ENCODE measurements at places on chromosomes 12 and 14. TPM values are rescaled to one million over a fixed set of nuclear protein-coding genes. Genes with fewer than 3 reads are reported as not detected.

SOAT2 gene
- 0.79 TPM for total RNA-seq

CHGA gene
- total RNA-seq = not detected

LGR5 gene
- not detected for total RNA-seq

TPPP2 gene
- not detected for total RNA-seq

NRIP2 gene
- total RNA-seq = not detected

PLCZ1 gene
- total RNA-seq = not detected

RNASE12 gene
- not detected for total RNA-seq

PAH gene
- total RNA-seq = not detected

GNB3 gene
- not detected for total RNA-seq

KRT75 gene
- not detected for total RNA-seq

GRCh38 chr12:41981758-41982157 is 162.9 kb downstream of the GXYLT1 start:
- H3K27ac ChIP-seq = no peak overlapping the region
- no peak for DNase-seq
- H3K36me3 ChIP-seq = no peaks in the 10 kb centered on the region
- H3K27me3 ChIP-seq = no peaks in the 10 kb centered on the region
- no peaks in the 10 kb centered on the region for H3K4me1 ChIP-seq
- no peak overlapping the region for H3K4me3 ChIP-seq

DNA sequence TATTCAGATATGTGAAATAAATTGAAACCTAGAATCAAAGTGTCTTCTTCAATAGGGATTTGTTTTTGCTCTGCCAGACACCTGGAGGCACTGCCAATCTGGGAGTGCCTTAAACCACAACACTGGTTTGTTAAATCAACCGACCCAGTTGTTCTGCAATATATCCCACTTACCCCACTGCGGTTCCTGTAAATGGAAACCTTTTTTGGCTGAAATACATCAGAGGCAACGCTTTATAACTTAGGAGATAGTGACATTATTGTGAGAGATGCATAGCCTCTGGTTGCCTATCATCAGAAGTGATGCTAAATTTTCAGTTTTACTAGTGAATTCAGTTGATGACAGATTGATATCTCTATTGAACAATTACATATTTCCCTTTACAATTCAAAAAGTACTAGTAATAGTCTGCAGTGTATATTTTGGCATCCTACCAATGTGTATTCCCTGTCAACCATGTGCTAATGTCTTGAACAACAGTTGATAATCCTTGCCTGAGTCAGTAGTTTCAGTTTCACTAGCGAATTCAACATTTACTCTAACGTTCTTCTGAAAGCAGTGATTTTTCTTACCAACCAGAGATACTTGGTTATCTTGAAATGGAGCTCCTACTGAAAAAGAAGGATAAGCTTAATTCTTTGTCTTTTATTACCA is 30.5 kb downstream of the PPP2R5C start:
- H3K4me1 ChIP-seq = peaks cover 11% of the 10 kb centered on the region
- H3K27ac ChIP-seq = peak overlapping the region; percentile 24
- peak overlapping the region; percentile 22 for H3K4me3 ChIP-seq
- H3K36me3 ChIP-seq = 0 out of 2 replicates have a peak, but pooled peaks cover under 1% of the 10 kb centered on the region
- peak; percentile 84 for DNase-seq

DNA sequence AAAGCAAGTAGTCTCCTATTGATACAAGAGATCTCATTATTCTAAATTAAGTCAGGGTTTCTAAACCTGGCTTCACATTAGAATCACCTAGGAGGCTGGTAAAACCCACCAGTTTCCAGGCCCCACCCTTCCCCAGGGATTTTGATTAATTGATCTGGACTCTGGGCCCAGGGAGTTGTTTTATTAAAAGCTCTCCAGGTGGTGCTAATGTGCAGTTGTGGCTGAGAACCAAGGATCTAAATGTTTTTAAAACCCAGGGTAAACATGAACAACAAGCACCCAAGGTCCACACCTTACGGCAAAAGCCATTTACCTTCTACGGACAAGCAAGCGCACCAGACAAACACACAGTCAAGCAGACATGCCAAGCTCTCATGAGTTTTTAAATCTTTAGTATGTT is 73.9 kb downstream of the SLC2A13 start:
- no peaks in the 10 kb centered on the region for H3K4me1 ChIP-seq
- no peak overlapping the region for H3K27ac ChIP-seq
- H3K27me3 ChIP-seq = no peaks in the 10 kb centered on the region
- no peak for DNase-seq
- no peak overlapping the region for H3K4me3 ChIP-seq
- H3K36me3 ChIP-seq = no peaks in the 10 kb centered on the region

DNA sequence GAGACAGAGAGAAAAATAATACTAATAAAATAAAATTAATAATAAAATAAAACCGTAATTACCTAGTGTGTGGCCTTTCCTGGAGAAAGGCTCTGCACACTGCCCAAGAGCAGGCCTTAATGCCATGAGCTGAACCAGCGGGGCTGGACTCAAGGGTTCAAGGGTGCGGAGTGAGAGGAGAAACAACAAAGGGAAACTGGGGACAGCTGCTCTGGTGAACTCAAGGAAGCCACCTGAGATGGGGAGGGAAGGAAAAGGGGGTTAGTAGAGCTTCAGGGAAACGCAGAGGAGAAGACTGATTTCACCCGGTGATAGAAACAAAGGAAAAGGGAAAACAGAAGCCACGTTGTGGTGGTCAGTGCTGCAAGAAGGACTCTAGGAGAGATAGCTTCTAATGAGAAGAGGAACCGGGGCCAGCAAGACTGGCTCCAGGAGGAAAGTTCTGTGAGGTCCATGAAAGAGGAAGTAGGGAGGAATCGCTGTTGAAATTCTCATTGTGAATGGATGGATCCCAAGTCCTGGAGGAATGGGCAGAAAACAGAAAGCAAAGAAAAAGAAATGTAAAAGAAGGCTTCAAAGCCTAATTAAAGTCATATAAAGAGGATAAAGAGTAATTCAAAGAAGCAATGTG is 48.3 kb upstream of the BCL2L14 start:
- DNase-seq = no peak
- no peaks in the 10 kb centered on the region for H3K4me1 ChIP-seq
- no peaks in the 10 kb centered on the region for H3K27me3 ChIP-seq
- no peak overlapping the region for H3K4me3 ChIP-seq
- H3K27ac ChIP-seq = no peak overlapping the region
- no peaks in the 10 kb centered on the region for H3K36me3 ChIP-seq

DNA sequence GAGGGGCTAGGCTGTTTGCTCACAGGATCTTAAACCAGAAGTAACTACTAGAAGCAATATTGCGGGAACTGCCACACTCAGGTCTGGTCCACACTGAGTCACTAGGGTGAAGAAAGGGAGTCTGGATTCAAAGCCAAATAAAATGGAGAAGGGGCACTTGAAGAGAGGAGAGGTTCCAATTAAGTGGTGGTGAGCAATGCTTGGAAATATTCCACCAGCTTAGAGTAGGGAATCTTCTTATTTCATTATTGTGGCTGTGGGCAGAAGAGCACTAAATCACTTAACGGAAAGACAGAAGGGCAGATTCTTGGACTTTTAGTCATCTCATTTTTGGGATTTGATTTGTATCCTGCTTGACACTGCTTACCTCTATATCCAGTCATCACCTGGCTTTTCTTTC is 48.6 kb upstream of the PPP1R12A start:
- H3K36me3 ChIP-seq = no peaks in the 10 kb centered on the region
- DNase-seq = no peak

GRCh38 chr12:26736563-26737486 is 96.2 kb downstream of the ITPR2 start:
- no peak overlapping the region for H3K4me3 ChIP-seq
- no peak for DNase-seq
- H3K27ac ChIP-seq = no peak overlapping the region
- H3K4me1 ChIP-seq = no peaks in the 10 kb centered on the region

GRCh38 chr12:51388846-51389245 is 2.4 kb downstream of the GALNT6 start:
- no peaks in the 10 kb centered on the region for H3K27me3 ChIP-seq
- H3K4me1 ChIP-seq = peaks cover 79% of the 10 kb centered on the region
- H3K4me3 ChIP-seq = peak overlapping the region; percentile 38

- H3K4me1 ChIP-seq = no peaks in the 10 kb centered on the region
- H3K27ac ChIP-seq = no peak overlapping the region
- H3K27me3 ChIP-seq = no peaks in the 10 kb centered on the region
- H3K36me3 ChIP-seq = no peaks in the 10 kb centered on the region
Measured at GRCh38 chr14:85454226-85454813, 75.6 kb upstream of the FLRT2 start.

- no peaks in the 10 kb centered on the region for H3K4me1 ChIP-seq
- peaks cover 97% of the 10 kb centered on the region for H3K27me3 ChIP-seq
- no peaks in the 10 kb centered on the region for H3K36me3 ChIP-seq
- H3K27ac ChIP-seq = no peak overlapping the region
- no peak overlapping the region for H3K4me3 ChIP-seq
Measured at GRCh38 chr12:2586156-2587038, 208.4 kb upstream of the FKBP4 start.

DNA sequence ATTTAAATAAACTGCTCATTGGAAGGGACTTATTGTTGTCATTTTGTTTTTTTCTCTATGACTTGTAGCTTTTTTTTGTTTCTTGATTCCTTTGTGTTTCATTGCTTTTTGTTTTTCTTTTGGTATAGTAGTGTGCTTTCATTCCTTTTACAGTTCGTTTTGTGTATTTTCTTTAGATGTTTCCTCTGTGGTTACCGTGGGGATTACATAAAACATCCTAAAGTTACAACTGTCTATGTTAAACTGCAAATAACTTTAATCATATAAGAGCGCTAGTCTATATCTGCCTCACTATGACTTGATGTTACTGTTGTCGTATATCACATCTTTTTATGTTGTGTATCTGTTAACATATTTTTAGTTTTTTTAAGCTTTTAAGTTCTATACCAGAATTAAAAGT is 86.9 kb downstream of the ATF7IP start:
- H3K27ac ChIP-seq = no peak overlapping the region
- no peaks in the 10 kb centered on the region for H3K4me1 ChIP-seq
- no peak overlapping the region for H3K4me3 ChIP-seq
- no peak for DNase-seq
- H3K27me3 ChIP-seq = no peaks in the 10 kb centered on the region

DNA sequence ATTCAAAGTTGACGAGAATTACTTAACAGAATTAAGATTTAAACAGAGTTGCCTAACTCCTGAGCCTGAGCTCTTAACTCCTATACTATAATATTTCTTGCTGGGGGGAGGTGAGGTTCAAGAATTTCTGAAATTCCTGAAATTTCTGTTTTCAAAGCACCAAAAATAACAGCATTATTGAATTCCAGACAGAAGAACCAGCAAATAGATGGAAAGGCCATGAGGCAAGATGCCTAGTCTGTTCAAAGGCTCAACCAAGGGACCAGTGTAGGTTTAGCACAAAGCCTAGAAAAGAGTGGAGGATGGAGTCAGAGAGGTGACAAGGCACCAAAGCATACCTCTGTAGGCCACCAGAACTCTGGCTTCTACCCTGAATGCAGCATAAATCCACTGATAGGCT is 76.4 kb downstream of the PPP1R12A start:
- H3K27me3 ChIP-seq = no peaks in the 10 kb centered on the region
- H3K27ac ChIP-seq = no peak overlapping the region
- no peak for DNase-seq
- no peak overlapping the region for H3K4me3 ChIP-seq
- no peaks in the 10 kb centered on the region for H3K36me3 ChIP-seq
- no peaks in the 10 kb centered on the region for H3K4me1 ChIP-seq

DNA sequence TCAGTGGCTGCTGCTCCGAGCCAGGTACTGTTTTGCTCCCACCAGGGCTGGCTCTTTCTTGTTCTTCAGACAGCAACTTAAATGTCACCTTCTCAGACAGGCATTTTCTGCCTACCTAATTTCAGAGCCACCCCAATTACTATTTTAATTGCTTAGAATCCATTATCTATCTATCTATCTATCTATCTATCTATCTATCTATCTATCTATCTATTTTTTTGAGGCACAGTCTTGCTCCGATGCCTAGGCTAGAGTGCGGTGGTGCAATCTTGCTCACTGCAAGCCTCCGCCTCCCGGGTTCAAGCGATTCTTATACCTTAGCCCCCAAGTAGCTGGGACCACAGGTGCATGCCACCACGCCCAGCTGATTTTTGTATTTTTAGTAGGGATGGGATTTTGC is 58.5 kb downstream of the SPPL3 start:
- no peak overlapping the region for H3K4me3 ChIP-seq
- peaks cover 14% of the 10 kb centered on the region for H3K4me1 ChIP-seq
- no peaks in the 10 kb centered on the region for H3K36me3 ChIP-seq
- DNase-seq = no peak

DNA sequence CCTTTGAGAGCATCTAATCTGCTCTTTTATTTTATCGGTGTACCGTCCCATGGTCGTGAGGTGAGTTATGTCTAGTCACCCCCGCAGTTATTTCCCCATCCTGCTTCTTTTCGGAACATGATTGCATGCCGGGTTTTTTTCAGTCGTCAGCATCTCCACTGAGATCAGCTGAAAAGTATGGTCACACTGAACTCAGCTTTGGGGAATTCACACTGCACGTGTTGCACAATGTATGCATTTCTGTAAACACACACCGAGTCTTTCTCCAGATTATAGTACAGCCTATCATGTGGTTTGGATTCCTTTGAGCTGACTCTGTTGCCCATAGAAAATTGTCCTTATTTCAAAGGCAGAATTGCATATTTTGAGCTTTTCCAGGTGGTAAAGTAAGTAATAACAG is 24.6 kb downstream of the PLXNC1 start:
- H3K4me1 ChIP-seq = 0 out of 2 replicates have a peak, but pooled peaks cover 4% of the 10 kb centered on the region
- peak; percentile 50 for DNase-seq
- H3K27me3 ChIP-seq = peaks cover 38% of the 10 kb centered on the region
- H3K27ac ChIP-seq = no peak overlapping the region
- H3K4me3 ChIP-seq = no peak overlapping the region

DNA sequence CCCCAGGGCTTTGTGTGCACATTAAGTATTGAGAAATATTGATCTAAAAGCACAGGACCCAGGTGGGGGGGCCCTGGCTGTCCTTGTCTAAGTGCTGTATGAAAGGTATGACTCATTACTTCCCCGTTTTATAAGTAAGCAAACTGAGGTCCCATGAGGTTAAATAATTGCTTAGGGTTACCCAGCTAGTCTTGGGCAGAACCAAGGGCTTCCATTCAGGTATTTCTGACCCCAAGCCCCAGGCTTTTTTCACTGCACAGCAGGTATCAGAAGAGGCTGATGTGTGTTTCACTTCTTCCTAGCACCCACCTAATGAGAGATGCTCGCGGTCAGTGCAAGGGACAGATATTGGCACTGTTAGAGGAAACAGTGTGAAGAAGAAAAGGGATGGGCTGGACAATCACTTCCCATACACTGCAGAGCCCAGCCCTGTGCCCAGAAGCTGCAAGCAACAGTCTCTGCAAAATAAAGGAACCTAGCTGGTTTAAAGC is 4.7 kb upstream of the TC2N start:
- H3K4me3 ChIP-seq = no peak overlapping the region
- no peaks in the 10 kb centered on the region for H3K27me3 ChIP-seq
- peak overlapping the region; percentile 29 for H3K27ac ChIP-seq
- DNase-seq = no peak
- H3K36me3 ChIP-seq = no peaks in the 10 kb centered on the region

- H3K4me3 ChIP-seq = no peak overlapping the region
- no peak overlapping the region for H3K27ac ChIP-seq
- DNase-seq = peak; percentile 4
- no peaks in the 10 kb centered on the region for H3K4me1 ChIP-seq
- H3K27me3 ChIP-seq = no peaks in the 10 kb centered on the region
- no peaks in the 10 kb centered on the region for H3K36me3 ChIP-seq
Measured at GRCh38 chr12:118714051-118714460, 267.3 kb upstream of the SRRM4 start.

GRCh38 chr12:124131659-124132058 is 158.6 kb downstream of the ZNF664 start:
- no peak overlapping the region for H3K4me3 ChIP-seq
- no peak overlapping the region for H3K27ac ChIP-seq
- H3K4me1 ChIP-seq = no peaks in the 10 kb centered on the region
- peaks cover 46% of the 10 kb centered on the region for H3K27me3 ChIP-seq

- no peak for DNase-seq
- H3K4me1 ChIP-seq = no peaks in the 10 kb centered on the region
- H3K27ac ChIP-seq = no peak overlapping the region
- no peaks in the 10 kb centered on the region for H3K36me3 ChIP-seq
- no peaks in the 10 kb centered on the region for H3K27me3 ChIP-seq
- H3K4me3 ChIP-seq = no peak overlapping the region
Measured at GRCh38 chr12:19988948-19989347, 379.4 kb upstream of the PDE3A start.

Measured in PC-9 (cell line).